ENCODE measurements at places on chromosomes 7 and 10. TPM values are rescaled to one million over a fixed set of nuclear protein-coding genes. Genes with fewer than 3 reads are reported as not detected.

BMPER gene
- 0.17 TPM for total RNA-seq

SCRN1 gene
- total RNA-seq: 49.7 TPM

CRPPA gene
- 1.0 TPM for total RNA-seq

GPR141 gene
- not detected for total RNA-seq

FGFR2 gene
- 19.0 TPM for total RNA-seq

PON1 gene
- total RNA-seq: not detected

VAX1 gene
- total RNA-seq: not detected

SUN3 gene
- total RNA-seq: 0.45 TPM

SFRP4 gene
- total RNA-seq: not detected

ITGA8 gene
- 0.17 TPM for total RNA-seq

GRM8 gene
- total RNA-seq: not detected

MOGAT3 gene
- total RNA-seq: not detected
